SJSA1 (cell line): ENCODE measurements at places on chromosomes 2 and 18. TPM values are rescaled to one million over a fixed set of nuclear protein-coding genes. Genes with fewer than 3 reads are reported as not detected.

The PJVK gene
- total RNA-seq, result 0.03 and 0.08 TPM in 2 replicates

The REEP1 gene
- total RNA-seq, result 0.24 and 0.78 TPM in 2 replicates

GRCh38 chr2:60463249-60463648, 90.2 kb downstream of the BCL11A start:
- no peaks in the 10 kb centered on the region; the same call in 1 of the 2 replicates for H3K27me3 ChIP-seq
- no peaks in the 10 kb centered on the region for H3K4me1 ChIP-seq
- DNase-seq, result no peak

GRCh38 chr18:4068552-4069158, 386.5 kb downstream of the DLGAP1 start:
- H3K36me3 ChIP-seq, result no peaks in the 10 kb centered on the region
- no peak overlapping the region for H3K4me3 ChIP-seq
- no peaks in the 10 kb centered on the region for H3K4me1 ChIP-seq
- H3K27ac ChIP-seq, result no peak overlapping the region
- peak; percentile 7 for DNase-seq

The ARHGAP28 gene
- total RNA-seq, result 0.41 and 1.9 TPM in 2 replicates

DNA sequence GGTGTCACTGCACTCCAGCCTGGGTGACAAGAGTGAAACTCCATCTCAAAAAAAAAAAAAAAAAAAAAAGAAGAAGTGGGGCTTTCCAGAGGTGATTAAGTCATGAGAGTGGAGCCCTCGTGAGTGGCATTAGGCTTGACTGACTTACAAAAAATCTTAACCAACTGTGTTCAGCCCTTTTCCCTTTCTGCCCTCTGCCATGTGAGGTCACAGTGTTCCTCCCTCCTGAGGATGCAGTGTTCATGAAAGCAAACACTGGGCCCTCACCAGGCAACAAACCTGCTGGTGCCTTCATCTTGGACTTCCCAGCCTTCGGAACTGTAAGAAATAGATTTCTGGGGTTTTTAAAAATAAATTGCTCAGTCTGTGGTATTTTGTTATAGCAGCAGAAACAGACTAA, 37.0 kb upstream of the METTL21A start:
- H3K27me3 ChIP-seq, result no peaks in the 10 kb centered on the region
- no peak overlapping the region for H3K4me3 ChIP-seq
- no peak overlapping the region for H3K27ac ChIP-seq
- no peaks in the 10 kb centered on the region for H3K4me1 ChIP-seq

The CASP10 gene
- 0.56 and 1.6 TPM in 2 replicates for total RNA-seq

The TRABD2A gene
- 11.8 and 18.3 TPM in 2 replicates for total RNA-seq

The ZSWIM2 gene
- not detected in 2 replicates for total RNA-seq

DNA sequence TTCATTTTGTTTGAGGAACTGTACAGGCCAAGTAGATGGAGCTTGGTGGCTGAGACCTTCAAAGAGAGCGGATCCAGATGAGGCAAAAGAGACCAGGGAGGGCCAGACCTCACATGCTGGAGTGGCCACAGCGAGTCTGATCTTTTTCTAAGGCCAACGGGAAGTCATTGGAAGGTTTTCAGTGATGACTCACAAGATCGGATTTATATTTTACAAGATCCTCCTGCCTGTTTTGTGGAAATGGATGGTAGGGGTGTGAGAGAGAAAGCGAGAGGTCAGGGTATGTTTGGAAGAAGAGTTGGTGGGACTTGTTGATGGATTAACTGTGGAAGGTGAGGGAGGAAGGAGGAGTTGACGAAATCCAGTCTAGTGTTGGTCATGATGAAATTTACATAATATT, 44.6 kb upstream of the TUBA3D start:
- no peaks in the 10 kb centered on the region for H3K4me1 ChIP-seq
- H3K27ac ChIP-seq, result no peak overlapping the region
- H3K27me3 ChIP-seq, result peaks cover 34% of the 10 kb centered on the region
- H3K4me3 ChIP-seq, result no peak overlapping the region

- H3K27me3 ChIP-seq, result no peaks in the 10 kb centered on the region
- peaks cover 24% of the 10 kb centered on the region for H3K4me1 ChIP-seq
- H3K4me3 ChIP-seq, result no peak overlapping the region
- DNase-seq, result no peak
- H3K27ac ChIP-seq, result no peak overlapping the region
Observed at GRCh38 chr2:43318791-43319190, 92.4 kb upstream of the ZFP36L2 start.

GRCh38 chr2:211149731-211150130, 593.3 kb downstream of the CPS1 start:
- H3K27me3 ChIP-seq, result no peaks in the 10 kb centered on the region
- DNase-seq, result no peak
- no peak overlapping the region for H3K4me3 ChIP-seq
- H3K27ac ChIP-seq, result no peak overlapping the region

GRCh38 chr2:8500124-8501054, 181.5 kb upstream of the ID2 start:
- H3K36me3 ChIP-seq, result no peaks in the 10 kb centered on the region
- no peak overlapping the region for H3K27ac ChIP-seq
- no peaks in the 10 kb centered on the region for H3K27me3 ChIP-seq
- no peak for DNase-seq
- H3K4me1 ChIP-seq, result no peaks in the 10 kb centered on the region

GRCh38 chr18:76487782-76488181, 7.3 kb downstream of the ZNF516 start:
- H3K36me3 ChIP-seq, result no peaks in the 10 kb centered on the region
- H3K27me3 ChIP-seq, result no peaks in the 10 kb centered on the region
- H3K27ac ChIP-seq, result no peak overlapping the region
- peaks cover 14% of the 10 kb centered on the region for H3K4me1 ChIP-seq
- DNase-seq, result no peak
